OCI-LY7 (cell line): ENCODE measurements at places on chromosomes 16 and 17. TPM values are rescaled to one million over a fixed set of nuclear protein-coding genes. Genes with fewer than 3 reads are reported as not detected.

DNA sequence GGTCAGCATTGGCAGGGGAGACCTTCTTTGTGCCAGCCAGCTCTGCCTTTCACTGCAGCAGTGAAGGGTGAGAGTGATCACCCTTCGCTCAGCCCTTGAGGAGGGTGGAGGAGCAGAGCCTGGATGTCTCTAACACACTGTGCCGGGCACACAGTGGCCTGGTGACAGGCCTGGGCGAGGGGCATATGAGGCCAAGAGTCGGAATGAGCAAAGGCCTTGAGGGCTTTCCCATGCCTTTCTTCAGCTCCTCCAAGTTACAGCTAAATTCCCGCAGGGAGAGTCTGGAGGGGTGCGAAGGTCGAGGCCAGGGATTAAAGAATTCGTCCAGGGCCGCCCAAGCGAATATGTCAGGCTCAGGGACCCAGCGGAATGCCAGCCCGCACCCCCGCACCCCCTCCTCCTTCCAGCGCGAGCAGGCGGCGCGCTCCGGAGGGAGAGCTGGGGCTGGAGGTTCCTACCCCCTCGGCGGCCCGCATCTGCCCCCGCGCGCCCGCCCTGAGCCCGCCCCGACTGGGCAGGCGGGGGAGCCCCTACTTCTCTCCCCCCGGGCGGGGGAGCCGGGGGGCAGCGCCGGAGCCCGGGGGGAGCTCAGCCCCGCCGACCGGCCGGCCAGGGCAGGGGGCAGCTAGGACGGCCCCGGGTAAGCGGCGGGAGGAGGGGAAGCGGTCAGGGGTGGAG, at the start of gene RASL10B:
TSS of gene RASL10B (plus strand) at position 401 of the 678 bp plus-strand sequence. CDS start 3,546 bp downstream, outside the sequence.
- DNase-seq = no peak

The KRTAP4-6 gene
- not detected in 2 replicates for total RNA-seq

The SHCBP1 gene
- 49.5 and 49.6 TPM in 2 replicates for total RNA-seq

The TSR1 gene
- 48.1 and 58.7 TPM in 2 replicates for total RNA-seq

- no peak for DNase-seq
Measured at GRCh38 chr17:42743595-42744282, 1.1 kb downstream of the EZH1 start.

- DNase-seq = no peak
Measured at GRCh38 chr16:69799611-69800031, 37.5 kb downstream of the WWP2 start.

The NHERF1 gene
- 116 and 122 TPM in 2 replicates for total RNA-seq

DNA sequence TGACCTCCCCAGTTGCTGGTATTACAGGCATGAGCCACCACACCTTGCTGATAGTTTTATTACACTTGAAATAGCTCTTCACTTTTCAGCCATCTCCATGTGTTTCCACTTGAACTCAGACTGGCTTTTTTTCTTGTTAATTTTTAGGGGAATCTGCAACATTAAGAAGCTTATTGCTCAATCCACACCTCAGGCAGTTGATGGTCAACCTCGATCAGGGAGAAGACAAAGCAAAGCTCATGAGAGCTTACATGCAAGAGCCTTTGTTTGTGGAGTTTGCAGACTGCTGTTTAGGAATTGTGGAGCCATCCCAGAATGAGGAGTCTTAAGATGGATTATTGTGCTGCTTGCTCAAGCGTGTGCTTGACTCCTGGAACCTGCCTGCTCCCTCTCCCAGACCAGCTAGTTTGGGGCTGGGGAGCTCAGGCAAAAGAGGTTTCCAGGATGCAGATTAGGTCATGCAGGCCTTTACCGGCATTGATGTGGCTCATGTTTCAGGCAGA, 8.6 kb downstream of the ZNHIT3 start:
- DNase-seq = no peak

- no peak for DNase-seq
Measured at GRCh38 chr17:76883744-76884525, 15.7 kb downstream of the MGAT5B start.

The MYH8 gene
- total RNA-seq = not detected in 2 replicates

The PIP4K2B gene
- total RNA-seq = 37.8 and 38.6 TPM in 2 replicates

- DNase-seq = no peak
Measured at GRCh38 chr16:30053376-30054015, 12.1 kb upstream of the ALDOA start.

The CALCOCO2 gene
- total RNA-seq = 64.5 and 77.9 TPM in 2 replicates

DNA sequence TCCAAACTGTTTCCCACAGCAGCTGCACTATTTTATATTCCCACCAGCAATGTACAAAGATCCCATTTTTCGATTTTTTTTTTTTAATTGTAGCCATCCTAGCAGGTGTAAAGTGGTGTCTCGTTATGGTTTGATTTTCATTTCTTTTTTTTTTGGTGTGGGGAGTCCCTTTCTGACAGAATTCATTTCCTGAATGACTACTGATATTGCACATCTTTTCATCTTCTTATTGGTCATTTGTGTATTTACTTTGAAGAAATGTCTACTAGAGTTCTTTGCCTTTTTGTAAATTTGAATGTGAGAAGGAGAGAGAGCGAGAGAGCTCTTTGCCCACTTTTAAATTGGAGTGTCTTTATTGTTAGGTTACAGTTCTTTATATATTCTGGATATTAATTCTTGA, 14.0 kb downstream of the CYB5B start:
- no peak for DNase-seq

GRCh38 chr16:78866521-78866920, 734.0 kb downstream of the MAF start:
- no peak for DNase-seq

The HOXB13 gene
- total RNA-seq = not detected in 2 replicates

The CEP95 gene
- 89.6 and 101 TPM in 2 replicates for total RNA-seq

The MAP1LC3B gene
- 43.8 and 48.5 TPM in 2 replicates for total RNA-seq

The ASGR1 gene
- 0.85 and 1.2 TPM in 2 replicates for total RNA-seq

The KRT20 gene
- not detected in 2 replicates for total RNA-seq

The DPEP1 gene
- not detected in 2 replicates for total RNA-seq

DNA sequence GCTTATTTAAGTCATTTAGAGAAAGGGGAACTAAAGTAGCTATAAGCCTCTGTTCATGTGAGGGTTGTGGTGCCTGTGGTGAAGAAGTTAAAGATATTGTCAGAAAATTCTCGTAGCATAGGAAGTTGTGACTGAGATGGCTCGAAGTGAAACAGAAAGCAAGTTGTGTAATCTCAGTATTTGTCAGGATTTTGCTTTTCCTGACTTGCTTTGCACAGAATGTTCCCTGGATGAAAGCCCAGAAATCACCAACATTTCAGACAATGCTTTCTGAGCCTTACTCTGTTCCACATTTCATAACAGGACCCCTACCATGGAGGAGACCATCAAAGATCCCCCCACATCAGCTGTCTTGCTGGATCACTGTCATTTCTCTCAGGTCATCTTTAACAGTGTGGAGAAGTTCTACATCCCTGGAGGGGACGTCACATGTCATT, 10.6 kb downstream of the CALCOCO2 start:
- peak; percentile 26 for DNase-seq

The CLEC3A gene
- total RNA-seq = not detected in 2 replicates

DNA sequence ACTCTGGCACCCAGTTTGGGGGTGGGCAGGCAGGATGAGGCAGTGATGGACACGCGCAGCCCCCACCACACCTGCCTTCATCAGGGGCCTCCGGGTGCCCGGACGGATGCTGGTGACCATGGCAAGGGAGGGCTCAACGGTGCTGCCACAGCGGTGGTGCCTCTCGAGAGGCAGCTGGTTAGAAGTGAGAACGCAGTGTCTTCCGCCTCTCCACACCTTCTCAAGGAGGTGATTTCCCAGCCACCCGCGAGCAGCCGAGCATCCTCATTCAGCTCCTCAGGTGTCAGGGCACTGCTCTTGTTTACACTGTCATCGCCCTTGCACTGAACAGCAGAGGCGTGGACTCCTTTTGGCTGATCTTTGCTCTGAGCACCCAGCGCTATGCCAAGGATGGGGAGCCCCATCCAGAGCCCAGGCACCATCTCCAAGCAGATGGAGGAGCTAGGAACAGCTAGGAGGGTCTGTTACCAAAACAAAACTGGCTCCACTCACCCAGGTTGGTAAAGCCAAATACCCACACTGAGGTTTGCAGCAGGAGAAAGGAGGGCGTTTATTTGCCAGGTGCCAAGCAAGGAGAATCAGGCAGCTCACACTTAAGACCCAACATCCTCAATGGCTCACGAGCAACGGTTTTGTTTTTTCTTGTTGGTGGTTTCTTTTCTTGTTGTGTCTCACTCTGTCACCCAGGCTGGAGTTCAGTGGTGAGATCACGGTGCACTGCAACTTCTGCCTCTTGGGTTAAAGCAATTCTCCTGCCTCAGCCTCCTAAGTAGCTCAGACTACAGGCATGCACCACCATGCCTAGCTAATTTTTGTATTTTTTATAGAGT, 174.3 kb upstream of the TNRC6C start:
- no peak for DNase-seq

The RASL10B gene
- not detected in 2 replicates for total RNA-seq

The BCL6B gene
- total RNA-seq = not detected in 2 replicates

GRCh38 chr17:42118545-42118944, 2.6 kb downstream of the KAT2A start:
- DNase-seq = peak; percentile 71

GRCh38 chr17:47335101-47335936, 11.6 kb downstream of the EFCAB13 start:
- DNase-seq = no peak

- no peak for DNase-seq
Measured at GRCh38 chr16:17387256-17387655, 83.5 kb downstream of the XYLT1 start.

The C16orf74 gene
- 7.5 and 9.7 TPM in 2 replicates for total RNA-seq

The CDH11 gene
- not detected in 2 replicates for total RNA-seq

The CCDC40 gene
- not detected in 2 replicates for total RNA-seq

DNA sequence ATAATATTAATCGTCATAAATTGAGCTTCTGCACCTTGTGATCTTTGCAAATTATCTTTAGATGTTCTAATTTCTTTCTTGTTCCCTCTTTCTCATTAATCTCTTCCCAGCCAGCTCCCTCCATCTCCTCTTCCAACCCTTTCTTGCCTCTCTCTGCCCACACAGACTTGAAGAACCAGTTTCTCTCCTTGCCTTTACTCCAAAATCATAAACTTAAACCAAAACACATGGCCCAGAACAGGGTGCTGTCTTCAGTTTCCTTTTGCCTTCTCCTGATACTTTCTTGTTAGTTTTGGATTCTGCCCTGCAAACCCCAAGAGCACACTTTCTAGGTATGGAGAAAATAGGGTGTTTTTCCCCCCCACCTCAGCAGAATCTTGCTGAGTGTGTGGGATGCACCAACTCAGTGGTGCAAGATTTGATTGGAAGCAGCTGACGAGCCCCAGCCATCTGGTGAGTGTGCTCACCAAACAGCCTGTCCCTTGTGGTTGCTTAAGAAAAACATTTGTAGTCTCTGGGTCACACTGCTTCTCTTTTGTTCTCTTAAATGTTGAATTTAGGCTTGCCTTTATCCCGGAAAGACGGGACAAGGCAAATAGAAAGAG, 175.8 kb upstream of the MAF start:
- DNase-seq = no peak

The COG1 gene
- 44.1 and 47.5 TPM in 2 replicates for total RNA-seq

The NEUROD2 gene
- not detected in 2 replicates for total RNA-seq

The MEIOC gene
- 5.1 and 5.5 TPM in 2 replicates for total RNA-seq

The CD19 gene
- 131 and 134 TPM in 2 replicates for total RNA-seq

DNA sequence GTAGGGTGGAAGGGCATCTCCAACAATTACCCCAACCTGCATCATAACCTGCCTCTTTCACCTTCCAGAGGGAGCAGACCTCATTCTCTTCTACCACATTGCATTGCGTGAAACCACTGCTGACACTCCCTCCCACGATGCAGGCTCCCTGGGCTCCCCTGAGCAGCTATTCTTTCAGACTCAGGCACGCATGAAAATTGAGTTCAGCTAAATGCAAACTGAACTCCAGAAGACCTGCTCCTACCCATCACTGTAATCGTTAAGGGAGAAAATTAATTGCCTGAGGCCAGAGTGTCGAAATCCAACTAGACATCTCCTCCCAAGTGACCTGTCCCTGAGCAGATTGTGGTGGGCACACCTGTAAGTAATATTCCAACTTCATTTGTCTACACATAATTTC, 186.0 kb downstream of the GRIN2A start:
- no peak for DNase-seq

The SLC13A2 gene
- not detected in 2 replicates for total RNA-seq

DNA sequence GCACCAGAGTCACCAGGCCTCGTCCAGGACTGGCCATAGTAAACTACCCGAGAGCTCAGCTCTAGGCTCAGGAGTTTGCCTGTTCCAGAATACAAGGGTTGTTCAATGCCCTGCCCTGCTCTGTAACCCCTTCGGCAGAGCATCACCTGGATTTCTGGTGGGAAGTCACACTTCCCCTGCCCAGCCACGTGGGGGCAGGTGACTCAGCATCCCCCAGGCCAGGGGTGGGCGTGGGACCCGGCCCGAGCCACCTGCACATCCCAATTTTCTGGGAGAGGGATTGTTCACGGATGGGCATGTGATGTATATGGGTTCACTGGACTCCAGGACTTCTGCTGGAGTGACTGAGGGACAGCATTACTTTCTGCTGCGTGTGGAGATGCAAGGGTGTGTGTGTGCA, 25.8 kb downstream of the COX4I1 start:
- peak; percentile 27 for DNase-seq

The SLC5A10 gene
- not detected in 2 replicates for total RNA-seq

The SPATA32 gene
- total RNA-seq = 0.18 TPM in 1 of 2 replicates, not detected in the other
